ENCODE measurements at places on chromosomes 7 and 10.

DNA sequence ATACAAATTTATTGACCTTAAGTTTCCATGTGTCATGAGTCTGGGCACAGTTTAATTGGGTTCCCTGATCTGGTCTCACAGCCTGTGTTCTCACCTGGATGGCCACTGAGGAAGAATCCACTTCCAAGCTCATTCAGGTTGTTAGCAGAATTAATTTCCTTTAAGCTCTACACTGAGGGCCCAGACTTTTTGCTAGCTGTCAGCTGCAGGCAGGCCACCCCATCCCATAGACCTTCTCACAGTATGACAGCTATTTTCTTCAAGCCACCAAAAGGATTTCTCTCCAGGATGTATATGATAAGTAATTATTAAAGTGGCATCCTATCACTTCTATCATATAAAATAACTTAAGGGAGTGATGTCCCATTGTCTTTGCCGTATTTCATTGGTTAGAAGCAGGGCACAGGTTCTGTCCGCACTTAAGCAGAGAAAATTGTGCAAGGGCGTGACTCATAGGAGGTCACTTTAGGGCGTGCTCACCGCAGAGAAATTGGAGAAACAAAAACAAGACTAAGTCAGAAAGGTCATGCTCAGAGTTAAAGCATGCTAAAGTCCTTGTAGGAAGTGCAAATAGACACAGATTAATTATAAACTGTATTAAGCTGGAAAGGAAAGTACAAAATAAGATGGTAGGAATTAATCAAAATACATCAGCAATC lies 109.9 kb downstream of the AHR start:
- DNase-seq: no peak

DNA sequence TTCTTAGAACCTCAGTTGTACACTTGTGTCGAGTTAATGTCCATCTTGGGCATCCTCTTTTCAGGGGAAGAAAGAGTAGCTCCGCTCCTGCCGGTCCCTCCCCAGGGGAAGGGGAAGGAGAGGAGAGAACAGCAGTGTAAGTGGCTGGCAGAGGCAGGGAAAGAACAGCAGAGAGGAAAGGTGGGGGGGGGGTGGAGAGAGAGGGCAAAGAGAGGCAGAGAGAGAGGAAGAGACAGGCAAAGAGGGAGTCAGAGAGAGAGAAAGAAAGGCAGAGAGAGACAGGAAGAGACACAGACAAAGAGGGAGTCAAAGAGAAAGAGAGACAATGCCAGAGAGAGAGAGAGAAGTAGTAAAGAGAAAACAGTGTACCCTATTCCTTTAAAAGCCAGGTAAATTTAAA lies 53.9 kb downstream of the MRPS24 start:
- DNase-seq: no peak

- no peak for DNase-seq
Observed at GRCh38 chr10:31112961-31113360, 81.3 kb upstream of the ZNF438 start.

DNA sequence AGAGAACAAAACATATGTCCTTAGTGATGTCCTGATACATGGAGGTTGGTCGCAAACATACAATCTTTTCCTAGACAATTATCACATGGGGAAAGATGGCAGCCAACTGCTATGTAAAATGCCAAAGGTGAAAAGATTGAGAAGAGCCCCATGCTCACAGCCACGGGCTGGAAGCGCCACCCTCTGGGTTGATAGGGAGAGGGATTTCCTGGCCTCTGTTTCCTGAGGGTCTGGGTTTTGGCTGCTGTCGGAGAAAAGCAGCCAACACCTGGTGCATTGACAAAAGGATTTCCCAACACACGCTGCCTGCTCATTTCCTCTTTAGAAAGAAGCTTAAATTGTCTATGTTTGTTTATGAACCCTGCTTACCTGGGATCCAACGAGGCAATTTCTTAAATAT lies 43.8 kb downstream of the ITIH5 start:
- no peak for DNase-seq

GRCh38 chr10:480928-481552 lies 208.4 kb downstream of the DIP2C start:
- DNase-seq: no peak

DNA sequence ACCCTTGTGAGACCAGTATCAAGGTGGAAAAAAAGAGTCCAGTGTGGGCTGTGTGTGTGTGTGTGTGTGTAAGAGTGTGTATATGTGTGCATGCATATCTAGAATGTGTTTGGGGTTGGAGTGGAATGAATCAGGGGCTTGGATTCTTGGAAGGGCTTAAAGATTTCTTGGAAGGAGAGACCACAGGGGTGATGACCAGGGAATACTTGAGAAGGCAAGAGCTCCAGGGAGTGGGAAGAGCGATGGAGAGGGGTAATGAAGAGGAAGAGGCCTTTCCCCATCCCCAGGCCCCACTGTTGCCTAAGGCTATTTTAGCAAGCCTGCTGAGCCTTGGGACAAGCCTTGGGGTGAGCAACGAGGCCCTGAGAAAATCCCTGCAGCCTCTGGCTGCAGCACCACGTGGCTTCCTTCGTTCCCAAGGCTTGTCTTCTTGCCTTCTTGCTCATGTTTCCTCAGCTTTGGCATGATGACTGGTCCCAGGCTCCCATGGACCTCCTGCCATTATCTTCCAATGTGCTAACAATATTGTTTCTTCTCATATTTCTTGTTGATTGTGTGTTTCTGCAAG lies 663.4 kb downstream of the INHBA start:
- no peak for DNase-seq

DNA sequence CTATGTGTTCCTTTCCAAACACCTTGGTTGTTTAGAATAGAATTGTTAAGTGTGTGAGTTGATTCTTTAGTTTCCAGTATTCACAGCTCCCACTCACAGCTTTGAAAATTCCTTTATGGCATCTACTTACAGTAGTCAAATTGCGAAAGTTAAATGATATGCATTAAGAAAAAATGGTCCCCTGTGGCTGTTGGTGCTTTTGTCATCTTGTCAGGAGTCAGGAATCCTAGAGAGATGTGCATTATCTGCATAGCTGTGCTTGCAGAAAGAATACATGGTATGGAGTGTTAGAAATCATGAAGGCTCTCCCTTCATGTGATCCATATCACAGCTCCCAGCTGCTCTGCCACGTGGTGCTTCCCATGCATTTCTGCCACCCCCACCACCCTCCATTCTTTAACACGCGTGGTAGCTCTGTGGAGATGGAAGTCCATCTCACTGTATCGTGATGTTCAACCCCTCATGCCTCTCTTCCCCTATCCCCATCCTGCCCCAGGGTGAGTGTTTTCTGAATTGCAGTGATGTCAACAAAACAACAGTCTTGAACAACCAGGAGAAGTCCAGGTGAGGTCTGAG lies 29.2 kb upstream of the CTTNBP2 start:
- DNase-seq: no peak

DNA sequence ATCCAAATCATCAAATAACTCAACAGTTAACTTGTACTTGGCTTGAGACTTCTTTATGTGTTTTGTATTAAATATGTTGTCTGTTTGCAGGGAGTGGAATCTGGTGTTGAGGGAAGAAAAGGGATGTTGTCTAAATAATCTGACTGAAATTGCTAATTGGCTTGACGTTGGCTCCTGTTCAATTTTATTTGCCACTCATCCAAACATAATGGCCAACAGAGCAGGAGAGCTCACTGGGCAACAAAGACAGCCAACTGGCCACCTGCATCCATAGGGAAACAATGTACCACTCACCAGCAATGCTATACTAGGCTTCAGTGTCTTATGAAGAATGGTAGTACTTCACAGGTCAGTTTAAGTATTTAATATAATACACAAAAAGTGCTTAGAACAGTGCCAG lies 80.5 kb downstream of the FAM13C start:
- no peak for DNase-seq

- DNase-seq: no peak
Observed at GRCh38 chr10:67302701-67303100, 376.9 kb downstream of the LRRTM3 start.

DNA sequence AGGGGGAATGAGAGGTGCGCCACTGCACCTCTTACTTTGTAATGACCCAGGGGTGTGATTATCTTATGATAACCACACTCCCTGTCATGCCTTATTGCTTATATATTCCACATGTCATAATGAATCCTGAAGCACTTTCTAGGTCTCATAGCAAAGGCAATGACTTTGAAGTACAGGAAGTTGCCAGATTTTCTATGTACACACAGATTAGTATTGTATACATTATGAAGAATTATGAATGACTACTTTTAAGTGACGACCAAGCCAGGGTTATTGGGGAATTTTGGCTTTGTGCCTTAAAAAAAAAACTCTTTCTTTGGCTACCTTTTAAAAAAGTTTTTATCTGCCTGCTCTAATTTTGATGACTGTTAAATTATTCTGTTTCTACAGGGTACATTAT lies 269.6 kb downstream of the MDFIC start:
- no peak for DNase-seq

- no peak for DNase-seq
Observed at GRCh38 chr10:124879136-124879535, 62.8 kb upstream of the ZRANB1 start.

DNA sequence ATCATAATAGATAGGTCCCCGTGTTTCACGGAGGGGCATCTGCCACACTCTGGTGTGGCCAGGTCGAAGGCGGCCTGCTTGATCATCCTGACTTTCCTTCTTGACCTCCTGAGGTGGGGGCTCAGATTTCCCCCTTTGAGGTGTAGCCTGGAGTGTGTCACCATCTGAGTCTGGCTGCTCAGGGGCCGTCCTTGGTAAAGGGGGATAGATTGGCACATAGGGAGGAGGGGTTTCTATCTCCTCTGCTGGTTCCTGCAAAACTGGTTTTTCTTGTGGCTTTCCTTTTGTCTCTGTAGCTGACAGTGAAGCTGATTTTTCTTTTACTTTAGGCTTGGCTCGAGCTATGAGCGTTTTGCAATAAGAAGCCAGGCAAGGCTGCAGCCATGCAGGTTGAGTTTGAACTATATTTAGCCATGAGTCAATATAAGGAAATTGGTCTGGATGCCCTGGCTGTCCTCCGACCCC lies 7.1 kb upstream of the ZNF117 start:
- no peak for DNase-seq

GRCh38 chr7:6251653-6252052 lies 20.8 kb downstream of the CYTH3 start:
- no peak for DNase-seq

DNA sequence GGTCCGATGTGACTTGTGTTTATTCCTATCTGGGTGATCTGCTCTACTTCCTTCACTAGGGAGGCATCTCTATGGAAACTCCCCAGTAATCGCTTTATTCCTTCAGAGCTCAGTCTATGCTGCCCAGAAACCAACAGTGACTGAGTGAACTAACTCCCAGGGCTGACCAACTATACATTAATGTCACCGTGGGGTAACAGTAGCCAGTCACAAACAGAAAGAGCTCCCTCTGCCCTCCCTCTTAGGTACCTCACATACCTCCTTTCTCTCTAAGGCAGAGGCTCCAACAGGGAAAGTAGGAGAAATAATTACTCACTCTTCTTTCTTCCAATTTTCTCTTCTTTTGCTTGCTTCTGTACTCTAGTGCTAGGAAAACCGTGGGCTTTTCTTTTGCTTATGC lies 855.0 kb downstream of the REEP3 start:
- DNase-seq: no peak

- DNase-seq: no peak
Observed at GRCh38 chr7:69269806-69270205, 328.5 kb upstream of the AUTS2 start.

GRCh38 chr10:23742368-23742767 lies 303.5 kb downstream of the OTUD1 start:
- DNase-seq: no peak

DNA sequence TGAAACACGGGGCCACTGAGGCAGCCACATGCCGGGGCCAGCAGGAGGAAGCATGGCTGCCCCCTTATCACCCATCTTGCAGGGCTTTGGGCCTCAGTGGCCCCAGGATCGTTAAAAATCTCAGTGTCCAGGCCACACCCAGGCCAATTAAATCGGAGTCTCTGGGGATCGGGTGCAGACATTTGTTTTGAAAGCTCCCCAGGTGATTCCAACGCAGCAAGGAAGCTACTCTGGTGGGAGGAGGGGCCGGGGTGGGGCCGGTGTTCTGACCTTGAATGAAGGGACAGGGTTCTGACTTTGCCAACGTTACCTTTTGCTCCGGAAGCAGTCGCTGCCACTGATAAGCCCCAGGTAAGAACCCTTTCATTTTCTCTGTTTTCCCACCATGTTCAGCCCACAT lies 412.3 kb upstream of the FOXK1 start:
- DNase-seq: no peak

DNA sequence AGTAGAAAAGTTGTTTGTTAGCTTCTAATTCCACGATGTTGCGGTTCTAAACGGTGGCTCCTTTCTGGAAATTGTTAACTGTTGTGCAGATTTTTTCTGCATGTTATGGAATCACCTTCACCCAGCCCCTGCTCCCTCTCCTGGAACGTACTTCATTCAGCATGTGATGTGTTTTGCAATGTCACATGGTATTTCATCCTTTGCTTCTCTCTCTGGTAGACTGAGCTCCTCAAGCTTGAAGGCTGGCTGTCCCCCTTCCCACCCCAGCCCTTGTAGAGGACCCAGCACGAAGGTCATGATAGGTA lies 4.4 kb downstream of the PPP2R2D start:
- no peak for DNase-seq

- no peak for DNase-seq
Observed at GRCh38 chr10:118832241-118832651, 77.5 kb upstream of the CACUL1 start.

- DNase-seq: no peak
Observed at GRCh38 chr7:22909917-22910316, 87.3 kb upstream of the TOMM7 start.

DNA sequence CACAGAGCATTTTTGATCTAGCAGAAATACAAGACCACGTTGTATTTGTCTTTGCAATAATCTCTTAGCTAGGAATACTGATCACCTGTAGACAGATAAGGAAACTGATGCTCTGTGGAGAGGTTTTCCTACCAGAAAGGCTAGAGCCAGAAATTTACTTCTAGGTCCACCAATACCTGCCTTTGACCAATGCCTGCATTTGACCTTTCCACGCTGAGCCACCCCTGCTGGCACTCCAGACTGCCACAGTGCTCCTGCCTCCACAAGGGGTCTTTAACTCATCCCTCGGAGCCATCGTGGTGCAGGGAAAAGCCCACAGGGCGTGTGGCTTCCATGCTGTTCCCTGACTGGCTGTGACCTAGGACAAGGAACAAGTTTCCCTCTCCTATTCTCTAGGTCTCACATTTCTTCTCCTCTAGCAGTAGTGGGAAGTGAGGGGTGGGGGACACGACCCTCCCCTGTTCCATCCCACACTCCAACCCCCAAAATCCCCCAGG lies 1.5 kb upstream of the ELN start:
- DNase-seq: no peak

GRCh38 chr10:4076983-4077382 lies 292.0 kb upstream of the KLF6 start:
- DNase-seq: no peak

GRCh38 chr7:36071605-36072004 lies 81.4 kb upstream of the EEPD1 start:
- DNase-seq: no peak

DNA sequence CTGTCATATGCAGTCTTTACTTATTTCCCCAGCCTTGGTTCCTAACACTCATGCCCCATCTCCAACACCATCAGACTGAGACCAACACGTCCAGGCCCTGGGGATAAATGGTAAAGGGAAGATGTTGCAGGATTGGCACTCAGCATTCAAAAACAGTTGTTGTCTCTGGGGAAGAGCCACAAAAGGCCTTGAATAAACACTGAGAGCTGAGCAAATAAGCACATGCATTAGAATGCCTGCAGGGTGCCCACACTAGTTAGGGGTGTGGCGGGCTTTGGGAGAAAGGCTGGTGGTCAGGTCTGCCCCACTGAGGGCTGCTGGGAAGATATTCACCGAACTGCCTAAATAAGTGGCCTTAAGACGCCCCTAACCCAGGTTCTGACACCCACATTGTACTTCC lies 391.0 kb downstream of the GFRA1 start:
- no peak for DNase-seq

- no peak for DNase-seq
Observed at GRCh38 chr7:41813286-41813685, 110.4 kb upstream of the INHBA start.

All from activated CD8-positive, alpha-beta memory T cell treated with anti-CD3 and anti-CD28 coated beads for 4 hours (primary cell).